ENCODE measurements at places on chromosomes 3 and 15.
A peak's percentile ranks its signal among the peaks of the same experiment; 100 is the strongest.

- no peak for DNase-seq
Observed at GRCh38 chr3:189121092-189121491, 50.7 kb upstream of the TPRG1 start.

GRCh38 chr3:176855901-176856486, 341.3 kb downstream of the TBL1XR1 start:
- no peak for DNase-seq

- DNase-seq, result no peak
Observed at GRCh38 chr3:168531116-168531515, 435.4 kb upstream of the GOLIM4 start.

DNA sequence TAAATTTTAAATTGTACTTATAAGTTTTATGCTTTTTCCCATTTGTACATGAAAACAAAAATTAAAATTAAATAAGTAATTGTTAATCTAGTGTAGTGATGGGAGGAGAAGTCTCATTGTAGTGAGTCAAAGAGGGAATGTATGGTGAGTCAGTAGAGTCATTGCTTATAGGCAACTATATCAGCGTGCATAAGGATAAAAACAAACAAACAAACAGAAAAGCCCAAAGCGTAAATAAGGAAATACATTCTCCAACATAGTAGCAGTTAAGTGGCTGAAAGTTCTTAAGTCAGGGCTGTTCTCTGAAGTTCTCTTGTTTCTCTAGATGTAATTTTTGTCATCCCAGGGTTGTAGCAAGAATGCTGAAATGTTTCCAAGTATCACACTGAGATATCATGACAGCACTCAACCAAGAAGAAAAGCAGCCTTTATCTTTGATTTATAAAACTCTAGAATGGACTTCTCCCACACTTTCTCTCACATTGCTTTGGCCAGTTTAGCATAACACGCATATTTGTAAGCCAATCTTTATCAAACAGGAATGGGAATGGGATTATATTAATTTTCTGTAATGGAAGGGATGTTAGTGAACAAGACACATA, 184.1 kb upstream of the TP63 start:
- DNase-seq, result no peak

GRCh38 chr3:24495326-24495994, 810 bp upstream of the THRB start:
- peak; percentile 34 for DNase-seq

DNA sequence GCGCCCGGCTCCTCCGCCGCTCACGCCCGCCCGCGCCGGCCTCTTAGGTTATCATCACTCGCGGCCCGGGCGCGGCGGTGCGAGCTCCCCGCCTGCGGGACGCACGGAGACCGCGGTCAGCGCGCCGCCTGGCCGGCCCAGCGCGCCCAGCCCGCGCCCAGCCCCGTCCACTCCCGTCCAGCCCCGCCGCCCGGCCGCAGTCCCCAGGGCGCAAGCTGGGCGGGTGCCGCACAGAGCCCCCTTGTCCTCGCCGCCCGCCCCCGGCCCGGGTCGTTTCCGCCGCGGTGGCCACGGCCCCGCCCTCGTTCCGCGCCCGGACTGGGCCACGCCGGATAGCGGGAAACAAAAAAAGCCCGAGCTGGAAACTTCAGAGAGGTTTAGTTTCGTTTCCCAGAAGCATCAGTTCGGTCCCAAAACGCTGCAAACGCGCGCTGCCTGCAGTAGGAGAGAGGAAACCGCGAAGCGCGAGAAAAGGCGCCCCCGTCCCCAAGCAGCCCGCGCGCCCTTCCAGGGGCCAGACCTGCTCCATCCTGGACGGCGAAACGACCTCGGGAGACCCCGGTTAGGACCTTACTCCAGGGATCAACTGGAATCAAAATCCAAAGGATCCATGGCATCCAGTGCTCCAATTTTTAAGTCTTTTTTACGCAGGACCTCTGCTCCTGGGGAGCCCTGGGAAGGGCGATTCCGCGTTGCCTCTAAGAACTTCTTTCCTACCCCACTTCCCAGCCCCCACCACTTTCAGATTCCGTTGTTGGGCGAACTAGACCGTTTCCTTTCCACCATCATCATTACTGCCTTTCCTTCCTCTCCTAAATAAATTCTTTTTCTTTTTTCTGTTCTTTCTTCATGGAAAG, at the start of gene ATP10A:
TSS of gene ATP10A (minus strand) at position 217 of the 857 bp plus-strand sequence. CDS start 231 bp downstream, outside the sequence.
- no peak for DNase-seq

DNA sequence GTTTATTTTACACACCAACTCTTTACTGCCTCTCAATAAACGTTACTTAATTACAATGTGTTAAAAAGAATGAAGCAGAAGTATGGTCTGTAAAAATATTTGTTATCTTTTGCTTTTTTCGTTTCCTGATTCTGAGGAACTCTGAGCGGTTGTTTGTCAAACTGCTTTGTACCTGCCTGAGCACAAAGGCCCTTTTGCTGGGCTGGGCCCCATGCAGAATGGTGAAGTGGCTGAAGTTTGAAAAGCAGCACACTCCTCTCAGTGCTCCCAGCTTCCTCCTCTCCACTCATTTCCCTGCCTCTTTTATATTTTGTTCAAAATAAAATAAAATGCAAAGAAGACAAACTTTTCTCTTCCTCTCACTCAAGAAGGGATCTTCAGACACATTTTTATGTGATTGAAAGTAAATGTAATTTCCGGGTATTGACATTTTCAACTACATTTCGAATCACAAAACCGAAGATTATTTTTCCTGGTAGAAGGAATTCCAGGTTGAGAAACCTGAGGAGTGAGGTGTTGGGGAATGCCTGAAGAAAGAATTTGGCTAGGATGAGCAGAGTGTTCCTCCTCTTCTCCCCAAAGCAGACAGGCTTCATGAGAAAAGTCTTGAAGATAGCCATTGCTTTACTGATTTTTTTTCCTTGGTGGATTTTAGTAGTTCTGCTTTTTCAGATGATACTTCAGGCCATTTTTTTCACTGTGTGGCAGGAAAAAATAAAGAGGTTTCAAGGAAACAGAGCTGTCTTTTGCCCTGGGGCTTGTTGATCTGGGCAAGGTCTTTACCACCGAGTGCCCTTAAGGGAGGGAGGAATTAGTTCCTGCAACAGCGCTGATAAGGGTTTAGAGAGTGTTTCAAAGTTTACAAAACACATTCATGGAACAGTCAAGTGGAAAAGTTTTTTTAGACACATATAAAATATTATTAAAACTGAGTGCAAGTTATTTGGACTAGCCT, 229.8 kb downstream of the NFKBIZ start:
- no peak for DNase-seq

DNA sequence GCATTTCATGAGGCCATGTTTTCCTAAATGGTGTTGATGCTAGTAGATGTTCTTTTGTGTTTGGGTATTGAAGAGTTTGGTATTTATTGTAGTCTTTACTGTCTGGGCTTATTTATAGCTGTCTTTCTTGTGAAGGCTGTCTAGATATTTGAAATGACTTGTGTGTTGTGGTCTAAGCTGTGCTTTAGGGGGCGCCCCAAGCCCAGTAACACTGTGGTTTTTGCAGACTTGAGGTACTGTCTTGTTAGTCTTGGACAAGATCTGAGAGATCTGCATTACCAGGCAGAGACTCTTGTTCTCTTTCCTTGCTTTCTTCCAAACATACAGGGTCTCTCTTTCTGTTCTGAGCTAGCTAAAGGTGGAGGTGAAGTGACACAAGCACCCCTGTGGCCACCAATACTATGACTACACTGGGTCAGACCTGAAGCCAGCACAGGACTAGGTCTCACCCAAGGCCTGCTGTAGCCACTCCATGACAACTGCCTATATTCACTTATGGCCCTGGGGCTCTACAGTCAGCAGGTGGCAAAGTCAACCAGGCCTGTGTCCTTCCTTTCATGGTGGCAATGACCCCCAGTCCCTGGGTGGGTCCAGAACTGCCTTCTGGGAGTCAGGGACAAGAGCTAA, 152.1 kb upstream of the TBC1D5 start:
- no peak for DNase-seq

DNA sequence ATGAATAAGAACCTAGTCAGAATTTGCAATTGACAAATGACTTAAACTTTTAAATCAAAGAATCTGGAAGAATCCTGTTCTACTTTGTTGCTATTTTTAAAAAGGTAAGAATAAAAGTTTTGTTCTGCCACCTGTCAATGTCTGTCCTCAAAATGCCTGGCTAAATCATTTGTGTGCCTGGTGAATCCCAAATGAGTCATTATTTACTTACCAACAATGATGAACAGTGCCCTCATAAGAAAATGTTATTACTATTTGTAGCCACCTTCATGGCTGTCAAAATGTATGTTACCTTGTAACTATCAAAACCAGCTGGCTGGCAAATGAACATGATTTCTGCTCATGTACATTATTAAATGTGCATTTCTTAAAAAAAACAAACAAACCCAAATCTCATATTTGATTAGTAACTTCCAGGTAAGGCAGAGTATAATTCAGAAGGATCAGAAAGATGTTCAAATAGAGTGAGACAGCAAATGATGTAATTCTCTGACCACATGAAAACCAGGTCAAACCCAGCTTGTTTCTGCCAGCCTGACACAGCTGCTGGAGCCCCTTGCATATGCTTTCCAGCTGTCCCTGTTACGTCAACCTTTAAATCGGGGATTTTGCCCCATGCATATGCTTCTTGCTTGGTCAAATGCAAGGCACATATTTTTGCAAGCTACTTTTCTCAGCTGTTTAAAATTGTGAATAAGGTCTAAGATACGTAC, 137.9 kb downstream of the SSR3 start:
- DNase-seq, result no peak

DNA sequence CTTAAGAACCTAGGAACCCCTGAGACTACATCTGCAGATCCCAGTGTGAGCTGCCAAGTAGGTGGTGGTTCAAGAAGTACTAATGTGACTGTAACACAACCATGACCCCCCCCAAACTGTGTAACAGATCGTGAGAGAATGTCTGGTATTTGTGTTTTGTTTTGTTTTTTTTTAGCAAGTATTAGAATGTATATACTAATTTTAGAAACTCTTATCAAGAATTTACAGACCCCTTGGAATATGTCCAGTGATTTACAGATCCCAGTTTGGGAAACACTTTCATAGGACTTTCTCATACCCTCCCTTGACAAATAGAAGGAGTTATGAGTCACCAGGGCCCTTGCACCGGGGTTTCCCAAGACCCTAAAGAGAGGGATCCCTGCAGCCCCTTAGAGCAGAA, 79.8 kb downstream of the SEMA5B start:
- DNase-seq, result no peak

GRCh38 chr3:22089284-22089683, 338.3 kb upstream of the ZNF385D start:
- DNase-seq, result no peak

DNA sequence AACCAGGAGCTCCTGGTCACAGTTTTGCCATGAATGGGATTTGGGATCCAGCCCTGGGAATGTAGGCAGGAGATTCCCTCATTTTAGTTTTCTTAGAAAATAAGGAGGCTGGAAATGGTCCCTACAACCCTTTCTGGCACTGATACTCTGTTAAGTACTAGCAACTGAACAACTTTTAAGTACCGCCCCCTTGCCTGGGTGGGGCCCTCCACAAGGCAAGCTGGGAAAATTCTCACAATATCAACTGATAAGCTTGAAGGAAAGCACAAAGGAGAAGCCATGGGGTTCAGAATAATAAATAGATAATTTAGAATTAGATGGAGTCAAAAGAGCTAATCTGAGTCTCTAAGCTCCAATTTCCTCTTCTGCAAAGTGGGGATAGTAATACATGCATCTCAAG, 4.2 kb upstream of the DGKG start:
- no peak for DNase-seq

GRCh38 chr15:58331560-58331912, 100.3 kb upstream of the LIPC start:
- no peak for DNase-seq

DNA sequence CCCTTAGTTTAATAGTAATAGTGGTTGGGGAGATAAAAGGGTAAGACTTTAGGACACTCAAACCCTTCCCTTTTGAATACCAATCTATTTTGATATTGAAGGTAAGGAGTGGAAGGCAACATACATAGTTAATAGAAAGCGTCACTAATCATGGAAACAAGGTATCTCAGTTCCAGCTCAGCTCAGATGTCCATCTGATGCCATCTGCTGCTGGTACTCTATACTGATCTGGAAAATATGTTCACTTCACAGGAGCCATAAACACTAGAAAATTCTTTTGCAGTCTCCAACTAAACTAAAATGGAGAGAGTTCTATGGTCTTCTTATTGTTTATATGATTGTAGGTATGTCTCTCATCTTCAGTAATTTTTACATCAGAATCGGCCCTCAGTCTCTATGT, 1777.1 kb downstream of the OTOL1 start:
- no peak for DNase-seq

All from putamen (tissue), 1 donor.